ENCODE measurements at places on chromosomes 5 and 9.

DNA sequence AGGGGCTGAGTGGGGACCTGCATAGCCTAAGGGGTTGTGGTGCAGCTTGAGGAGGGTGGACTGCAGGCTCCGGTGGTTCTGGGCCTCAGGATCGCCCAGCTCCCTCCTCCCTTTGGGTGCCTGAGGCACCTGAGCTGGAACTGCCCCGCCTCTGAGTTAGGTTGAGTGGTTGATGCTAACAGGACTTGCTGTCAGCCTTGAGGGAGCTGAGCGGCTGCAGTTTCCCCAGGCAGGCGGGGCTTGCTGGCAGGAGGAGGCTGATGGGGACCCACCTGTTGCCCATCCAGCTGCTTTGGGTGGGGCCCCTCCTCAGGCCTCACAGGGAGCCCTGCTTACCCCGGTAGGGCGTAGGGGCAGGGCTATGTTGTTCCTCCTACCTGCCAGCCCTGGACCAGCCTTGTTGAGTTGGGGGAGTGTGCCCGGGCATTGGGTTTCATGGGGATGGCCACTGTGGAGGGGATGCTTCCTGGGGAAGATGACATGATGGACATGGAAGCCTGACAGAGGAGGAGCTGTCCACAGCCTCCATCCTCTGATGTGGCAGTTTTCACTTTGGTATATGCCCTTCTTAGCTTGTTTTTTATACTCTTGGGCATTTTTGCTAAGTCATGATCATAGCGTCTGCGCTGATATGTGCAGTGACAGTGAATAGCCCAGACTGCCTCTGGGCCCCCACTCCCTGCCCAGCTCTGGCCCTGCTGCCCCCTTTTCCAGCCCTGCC, 14.3 kb downstream of the WNK2 start:
- DNase-seq, result no peak

DNA sequence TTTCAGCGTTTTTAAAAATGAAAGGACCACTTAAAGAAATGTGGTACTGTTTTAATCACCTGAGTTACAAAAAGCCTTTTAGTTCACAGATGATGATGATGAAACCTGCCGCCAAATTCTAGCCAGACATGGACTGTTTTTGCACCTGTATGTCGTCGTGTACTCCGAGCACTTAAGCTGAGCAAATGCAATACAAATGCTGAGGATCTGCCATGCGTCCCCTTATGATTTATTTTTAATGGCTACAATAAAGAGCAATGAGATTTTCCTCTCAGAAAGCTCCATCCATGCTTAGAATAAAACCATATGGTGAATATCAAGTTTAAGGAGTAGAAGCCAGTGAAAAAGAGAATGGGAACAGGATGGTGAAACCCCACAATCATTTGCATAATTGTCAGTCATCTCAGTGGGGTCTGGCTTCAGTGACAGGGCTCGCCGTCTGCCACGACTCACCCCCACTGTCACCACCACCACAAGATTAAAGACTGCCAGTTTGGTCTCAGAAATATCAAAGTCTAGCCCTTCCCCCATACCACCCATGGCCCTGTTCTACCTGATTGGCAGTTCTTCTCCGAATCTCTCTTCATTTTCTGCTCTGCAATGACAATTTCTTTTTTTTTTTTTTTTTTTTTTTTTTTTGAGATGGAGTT, 159.9 kb downstream of the GOLPH3 start:
- no peak for DNase-seq

DNA sequence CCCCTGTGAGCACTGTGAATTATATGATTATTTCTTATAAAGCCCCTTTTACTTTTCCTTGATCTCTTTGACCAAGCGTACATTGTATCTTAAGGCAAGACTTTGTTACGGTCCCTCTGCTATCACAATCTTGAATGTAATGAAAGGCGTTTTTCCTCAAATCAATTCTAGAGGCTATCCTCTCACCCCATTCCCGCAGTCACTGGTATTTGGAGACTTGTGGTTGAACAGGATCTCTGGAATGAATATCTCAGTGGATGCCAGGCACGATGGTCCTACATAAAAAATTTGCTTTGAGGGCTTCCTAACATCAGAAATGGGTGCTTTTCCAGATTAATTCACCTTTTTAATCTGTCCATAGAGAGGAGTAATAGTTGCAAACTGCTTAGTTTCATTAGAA, 151.4 kb upstream of the PAPPA start:
- no peak for DNase-seq

DNA sequence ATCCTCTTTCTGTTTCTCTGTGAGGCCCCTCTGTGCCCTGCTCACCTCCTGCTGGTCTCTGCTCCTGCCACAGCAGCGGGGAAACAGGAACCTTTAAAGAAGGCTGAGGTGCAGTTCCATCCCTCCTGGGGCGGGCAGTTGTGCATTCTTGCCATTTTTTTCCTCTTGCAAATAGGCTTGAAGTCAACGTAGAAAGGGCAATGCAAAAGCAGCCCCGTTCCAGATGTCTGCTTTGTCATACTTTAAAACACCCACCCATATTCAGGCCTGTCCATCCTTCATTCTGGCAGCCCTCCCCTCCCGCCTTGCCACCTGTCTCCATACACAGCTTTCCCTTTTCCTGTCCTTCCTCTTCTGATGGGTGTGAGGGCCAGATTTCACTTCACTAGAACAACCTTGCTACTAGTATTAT, 65.4 kb upstream of the KLF9 start:
- no peak for DNase-seq

- DNase-seq, result no peak
Measured at GRCh38 chr5:139182528-139183296, 15.5 kb downstream of the SIL1 start.

DNA sequence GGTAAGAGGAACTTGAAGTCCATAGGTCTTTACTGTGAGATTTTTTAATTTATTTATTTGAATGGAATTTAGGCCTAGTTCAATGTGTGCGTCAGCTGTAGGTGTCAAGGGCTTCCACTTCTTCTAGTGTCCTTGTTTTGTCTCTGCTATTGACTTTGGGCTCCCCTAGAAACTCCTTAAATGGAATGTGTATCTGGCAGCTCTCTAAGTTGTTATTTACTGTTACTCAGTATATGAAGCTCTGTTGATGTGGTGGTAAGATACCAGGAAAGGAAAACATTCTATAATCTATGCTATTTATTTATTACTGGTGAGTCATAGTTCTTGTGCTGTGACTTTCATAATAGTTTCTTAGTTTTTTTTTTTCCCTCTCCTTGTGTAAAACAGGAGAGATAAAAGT, 97.1 kb downstream of the GABRA1 start:
- DNase-seq, result no peak

GRCh38 chr5:157157293-157157891, 8.7 kb downstream of the GARIN3 start:
- no peak for DNase-seq

GRCh38 chr9:9223175-9223574, 1389.6 kb downstream of the PTPRD start:
- DNase-seq, result no peak

- no peak for DNase-seq
Measured at GRCh38 chr9:27519466-27520465, 4.3 kb upstream of the IFNK start.

GRCh38 chr9:33446240-33446945, 1.0 kb downstream of the AQP3 start:
- no peak for DNase-seq

GRCh38 chr9:3946840-3947587, 352.9 kb downstream of the GLIS3 start:
- DNase-seq, result no peak

DNA sequence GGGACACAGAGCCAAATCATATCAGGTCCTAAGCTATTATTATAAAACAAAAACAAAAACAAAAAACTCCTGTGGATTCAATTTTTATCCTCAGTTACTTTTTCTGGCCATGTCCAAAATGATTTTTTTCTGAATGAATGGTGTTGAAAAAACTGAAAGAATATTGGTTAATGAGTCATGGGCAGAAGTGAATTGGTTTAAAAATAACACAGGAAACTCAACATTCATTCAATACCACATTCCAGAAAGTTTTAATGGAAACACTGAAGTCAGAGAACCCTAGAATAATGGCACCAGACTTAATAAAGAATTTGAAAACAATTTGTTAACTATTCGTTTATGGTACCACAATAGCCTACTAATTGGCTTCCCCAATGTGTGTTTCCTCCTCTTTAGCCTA, 102.4 kb upstream of the CDH9 start:
- no peak for DNase-seq

DNA sequence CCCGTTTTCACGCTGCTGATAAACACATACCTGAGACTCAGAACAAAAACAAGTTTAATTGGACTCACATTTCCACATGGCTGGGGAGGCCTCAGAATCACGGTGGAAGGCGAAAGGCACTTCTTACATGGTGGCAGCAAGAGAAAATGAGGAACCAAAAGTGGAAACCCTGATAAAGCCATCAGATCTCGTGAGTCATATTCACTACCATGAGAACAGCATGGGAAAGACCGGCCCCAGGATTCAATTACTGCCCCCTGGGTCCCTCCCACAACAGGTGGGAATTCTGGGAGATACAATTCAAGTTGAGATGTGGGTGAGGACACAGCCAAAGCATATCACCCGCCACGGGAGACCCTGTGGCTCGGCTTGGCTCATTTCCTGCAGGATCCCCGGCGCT, 20.2 kb downstream of the EXD3 start:
- no peak for DNase-seq

DNA sequence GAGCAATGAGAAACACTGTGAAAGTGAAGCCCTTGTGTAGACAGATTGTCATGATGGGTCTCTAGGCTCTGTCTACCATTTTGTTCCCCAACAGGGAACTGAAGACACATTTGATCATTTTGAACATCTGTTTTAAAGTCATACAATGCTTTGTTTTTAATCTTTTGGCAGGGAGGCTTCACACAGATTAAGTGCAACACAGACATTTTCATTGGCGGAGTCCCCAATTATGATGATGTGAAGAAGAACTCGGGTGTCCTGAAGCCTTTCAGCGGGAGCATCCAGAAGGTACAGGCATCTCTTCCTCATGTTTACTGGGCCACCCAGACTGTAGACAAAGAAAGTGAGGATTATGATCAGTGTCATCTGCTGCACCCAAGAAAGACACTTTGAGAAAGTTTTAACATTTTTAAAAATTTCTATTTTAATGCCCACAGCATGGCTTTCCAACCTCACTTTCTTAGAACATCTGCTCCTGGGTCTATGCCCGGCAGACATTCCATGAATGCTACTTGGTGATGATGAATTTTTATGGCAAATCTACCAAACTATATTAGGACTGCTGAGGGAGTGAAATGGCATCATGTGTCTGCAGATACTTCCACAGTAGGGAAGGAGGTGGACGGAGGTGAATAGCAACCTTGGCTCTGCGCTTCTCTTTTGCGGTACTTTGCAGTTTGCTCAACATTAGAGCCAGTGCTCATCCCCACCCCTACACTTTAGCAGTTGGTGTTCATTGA, 121.3 kb downstream of the LIFR start:
- no peak for DNase-seq

DNA sequence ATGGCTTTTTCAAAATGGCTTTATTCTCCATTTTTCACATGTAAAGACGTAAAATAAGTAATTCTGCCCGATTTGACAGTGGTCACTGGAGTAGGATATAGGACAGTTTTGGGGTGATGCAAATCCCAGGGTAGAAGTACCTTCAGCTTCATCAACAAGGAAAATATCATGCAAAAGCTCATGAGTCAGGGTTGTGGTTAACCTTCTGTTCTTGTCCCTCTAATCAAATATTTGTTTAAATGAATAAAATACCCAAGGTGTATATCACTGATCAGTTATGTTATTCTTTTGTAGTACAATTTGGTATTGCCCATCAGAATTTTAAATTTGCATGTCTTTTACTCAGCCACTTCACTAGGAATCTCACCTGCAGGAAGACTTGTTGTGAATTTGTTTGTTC, 40.0 kb downstream of the FBXL7 start:
- no peak for DNase-seq

DNA sequence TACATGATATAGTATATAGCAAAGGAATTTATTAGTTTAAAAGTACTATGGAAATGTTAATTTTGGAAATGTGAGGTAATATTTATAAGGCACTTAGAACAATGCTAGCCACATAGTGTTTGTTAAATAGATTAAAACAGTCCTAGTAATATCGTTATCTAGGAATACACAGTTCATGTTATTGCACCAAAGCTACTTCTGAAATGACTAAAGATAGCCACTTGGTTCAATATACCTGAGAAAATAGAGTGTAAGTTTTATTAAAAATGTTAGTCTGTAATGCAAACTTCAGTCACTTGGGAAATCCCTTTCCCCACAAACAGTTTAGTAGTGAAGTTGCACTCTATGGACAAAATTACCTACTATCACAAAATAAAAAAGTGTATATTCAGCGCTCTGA, 15.4 kb upstream of the F2R start:
- no peak for DNase-seq

DNA sequence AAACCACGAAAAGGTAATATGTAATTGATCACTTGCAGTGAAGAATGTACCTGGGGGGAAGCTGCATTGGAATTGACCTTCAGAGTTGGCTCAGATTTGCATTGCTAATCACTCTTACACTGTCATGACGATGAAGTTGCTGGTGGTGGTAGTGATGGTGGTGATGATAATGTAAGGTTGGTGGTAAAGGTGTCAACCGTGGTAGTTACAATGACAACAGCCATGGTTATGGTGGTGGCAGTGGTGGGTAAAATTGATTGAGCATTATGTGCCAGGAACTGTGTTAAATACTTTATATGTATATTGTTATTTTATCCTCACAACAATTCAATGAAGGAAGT, 282.4 kb downstream of the NR3C1 start:
- no peak for DNase-seq

GRCh38 chr5:760363-761058, 24.0 kb downstream of the ZDHHC11B start:
- no peak for DNase-seq

DNA sequence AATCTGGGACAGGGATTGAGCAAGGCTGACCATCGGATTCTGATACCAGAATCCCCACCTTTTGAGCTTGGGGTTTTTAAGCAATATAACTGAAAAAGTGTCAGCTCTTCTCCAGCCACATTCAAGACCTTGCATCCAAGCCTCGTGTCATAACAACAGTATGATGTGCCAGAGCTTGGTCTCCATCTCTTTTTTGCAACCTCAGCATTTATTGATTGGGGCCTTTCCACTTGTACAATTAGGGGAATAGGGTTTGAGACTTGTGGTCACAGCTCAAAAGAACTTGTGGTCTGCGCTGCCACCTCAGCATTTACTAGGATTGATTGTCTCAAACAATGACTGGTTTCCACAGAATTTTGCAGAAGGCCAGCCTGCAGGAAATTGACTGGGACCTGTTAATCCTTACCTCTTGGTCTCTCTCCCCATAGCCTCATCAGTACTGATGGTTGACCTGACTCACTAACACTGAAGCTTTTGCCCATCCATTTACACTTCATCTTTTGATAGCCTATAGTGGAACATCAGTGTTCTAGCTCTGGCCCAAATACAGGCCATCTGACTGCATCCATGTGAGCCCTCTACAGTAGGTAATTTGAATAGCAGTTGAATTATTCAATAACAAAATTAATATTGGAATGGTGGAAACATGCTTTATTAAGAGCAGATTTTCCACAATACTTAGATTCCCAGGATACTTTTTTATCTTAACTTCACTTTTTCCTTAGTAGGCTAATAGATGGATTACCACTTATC, 381.6 kb upstream of the PRR16 start:
- no peak for DNase-seq
